ENCODE measurements at places on chromosomes 4 and X.
A peak's percentile ranks its signal among the peaks of the same experiment; 100 is the strongest.

GRCh38 chrX:110750526-110751189 lies 45.0 kb downstream of the CHRDL1 start:
- no peak for DNase-seq

- DNase-seq: no peak
Observed at GRCh38 chr4:20681271-20681670, 19.0 kb upstream of the PACRGL start.

DNA sequence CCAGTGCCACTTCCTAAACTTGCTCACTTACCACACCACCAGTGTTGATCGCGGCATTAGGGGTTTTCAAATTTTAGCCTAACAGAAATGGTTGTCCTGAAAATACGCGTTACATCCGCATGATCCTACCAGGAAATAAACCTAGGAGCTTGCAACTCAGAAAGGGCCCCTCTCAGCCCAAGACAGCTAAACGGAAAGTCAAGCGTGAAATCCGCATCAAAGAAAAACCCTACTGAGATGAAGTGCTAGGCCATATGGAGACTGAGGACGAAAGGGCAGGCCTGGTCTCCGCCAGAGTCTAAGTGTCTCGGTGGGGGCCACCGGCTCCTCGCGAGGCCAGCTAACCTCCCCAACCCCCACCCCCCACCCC lies 626 bp downstream of the YTHDC1 start:
- DNase-seq: peak; percentile 42

GRCh38 chrX:14344172-14344940 lies 185.0 kb upstream of the GLRA2 start:
- no peak for DNase-seq

GRCh38 chr4:86586626-86587380 lies 7.3 kb upstream of the PTPN13 start:
- no peak for DNase-seq

- no peak for DNase-seq
Observed at GRCh38 chrX:153948847-153949805, 4.7 kb upstream of the RENBP start.

DNA sequence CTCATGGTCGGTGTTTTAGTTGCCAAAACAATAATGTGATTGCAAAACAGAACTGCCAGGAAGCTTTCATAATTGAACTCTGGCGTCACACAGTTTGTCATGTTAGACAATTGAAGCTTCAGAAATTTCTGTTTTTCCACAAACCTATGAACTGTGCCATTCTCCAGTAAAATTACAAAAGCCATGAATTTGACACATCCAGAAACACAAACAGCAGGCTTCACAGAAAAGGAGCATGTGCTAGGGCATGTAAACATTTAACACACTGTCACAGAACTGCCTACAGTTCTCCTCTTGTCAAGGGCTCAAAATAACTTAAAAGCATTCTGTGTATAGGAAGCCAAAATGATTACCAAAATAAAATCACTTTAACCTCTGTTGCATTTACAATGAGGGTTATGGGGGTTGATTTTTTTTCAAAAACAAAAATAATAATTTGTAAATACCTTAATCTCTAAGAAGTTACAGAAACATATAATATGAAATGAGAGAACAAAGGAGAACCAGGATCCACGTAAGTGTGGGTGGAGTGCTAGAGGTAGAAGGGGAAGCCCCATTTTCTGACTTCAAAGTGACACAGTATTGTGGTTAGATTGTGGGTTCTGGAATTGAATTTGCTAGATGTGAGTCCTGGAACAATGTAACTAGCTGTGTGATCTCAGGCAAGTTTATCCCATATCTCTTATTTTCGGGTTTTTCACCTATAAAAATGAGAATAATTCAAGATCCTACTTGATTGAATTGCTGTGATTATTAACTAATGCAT lies 295.0 kb downstream of the CENPC start:
- DNase-seq: no peak

- peak; percentile 27 for DNase-seq
Observed at GRCh38 chr4:25925486-25926201, 11.6 kb downstream of the SMIM20 start.

- DNase-seq: peak; percentile 82
Observed at GRCh38 chr4:92101737-92102172, 202.0 kb upstream of the GRID2 start.

GRCh38 chr4:156472624-156473023 lies 499.0 kb downstream of the PDGFC start:
- DNase-seq: peak; percentile 24

GRCh38 chrX:8319359-8319758 lies 145.3 kb upstream of the VCX3B start:
- no peak for DNase-seq

GRCh38 chrX:17818726-17819125 lies 42.4 kb downstream of the RAI2 start:
- no peak for DNase-seq

- no peak for DNase-seq
Observed at GRCh38 chr4:17323554-17324385, 188.1 kb downstream of the QDPR start.

DNA sequence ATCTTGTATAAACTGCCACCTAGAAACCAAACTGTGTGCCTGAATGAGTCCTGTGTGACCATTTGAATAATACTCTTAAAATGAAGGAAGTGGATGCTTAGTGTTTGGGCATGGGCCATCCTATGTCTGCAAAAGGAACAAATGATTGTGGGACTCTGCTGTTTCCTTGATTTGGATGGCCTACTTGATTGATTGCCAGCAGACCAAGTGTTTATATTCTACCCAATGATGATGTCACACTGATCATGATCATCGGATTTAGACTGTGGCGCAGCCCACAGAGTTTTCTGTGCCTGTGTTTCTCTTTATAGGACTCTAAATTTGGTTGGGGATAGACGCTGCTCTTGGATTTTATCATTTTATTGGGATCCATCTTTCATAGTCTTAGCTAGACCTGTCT lies 4.4 kb downstream of the SEPTIN11 start:
- no peak for DNase-seq

DNA sequence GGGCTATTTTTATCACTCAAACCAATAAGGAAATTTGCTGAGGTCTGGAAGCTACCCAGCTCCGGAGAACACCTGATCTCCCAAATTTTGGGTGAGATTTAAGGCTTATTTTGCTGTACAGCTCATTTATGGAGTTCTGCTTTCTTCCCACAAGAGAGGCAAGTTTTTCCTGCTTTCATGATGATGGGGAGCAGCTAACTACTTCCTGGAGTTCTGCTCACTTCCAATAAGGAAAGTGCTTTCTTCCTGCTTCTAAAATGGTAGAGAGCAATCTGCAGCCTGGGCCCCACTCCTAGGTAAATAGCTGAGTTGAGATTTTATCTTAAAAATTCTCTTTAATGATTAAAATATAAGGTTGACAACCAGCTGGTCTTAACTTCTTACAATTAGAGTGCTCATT lies 606.0 kb upstream of the HTR2C start:
- DNase-seq: no peak

DNA sequence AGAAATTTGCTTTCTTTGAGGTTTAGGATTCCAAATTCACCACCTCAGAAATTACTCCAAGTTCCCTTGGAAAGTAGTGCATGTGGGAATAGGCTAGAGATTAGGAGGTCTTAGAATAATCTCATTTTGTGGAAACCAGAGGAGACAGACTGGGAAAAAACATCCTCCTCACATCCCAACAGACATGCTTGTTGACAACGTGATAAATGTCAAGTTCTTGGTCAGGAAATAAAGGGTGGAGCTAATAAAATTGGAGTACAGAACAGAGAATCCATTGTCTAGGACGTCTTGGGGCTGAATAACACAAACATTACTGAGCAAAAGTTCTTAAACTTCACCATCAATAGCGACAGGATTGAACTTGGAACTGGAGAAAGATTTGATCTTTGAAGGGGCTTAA lies 233.4 kb downstream of the PABPC4L start:
- no peak for DNase-seq

GRCh38 chr4:44221407-44221806 lies 227.2 kb downstream of the KCTD8 start:
- DNase-seq: no peak

DNA sequence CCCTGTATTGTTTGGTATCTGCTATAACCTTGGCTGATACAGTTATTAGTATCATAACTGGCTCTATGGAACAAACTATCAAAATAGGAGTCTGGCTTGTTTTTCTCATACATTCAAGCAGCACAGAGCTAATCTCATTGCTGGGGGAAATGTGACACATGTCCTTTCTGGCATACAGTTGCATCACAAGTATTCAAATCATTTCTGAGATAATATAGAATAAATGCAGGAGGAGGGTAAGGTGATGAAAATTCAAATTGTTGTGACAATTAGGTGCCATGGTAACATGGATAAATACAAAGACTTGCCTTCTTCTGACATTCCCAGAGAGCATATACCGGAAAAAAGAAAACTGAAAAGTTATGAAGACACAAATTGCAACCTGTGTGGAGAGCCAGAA lies 2706.8 kb downstream of the ARAP2 start:
- DNase-seq: no peak

GRCh38 chr4:6889736-6890324 lies 19.8 kb upstream of the TBC1D14 start:
- DNase-seq: no peak

GRCh38 chrX:136616987-136617685 lies 30.8 kb upstream of the CD40LG start:
- no peak for DNase-seq

DNA sequence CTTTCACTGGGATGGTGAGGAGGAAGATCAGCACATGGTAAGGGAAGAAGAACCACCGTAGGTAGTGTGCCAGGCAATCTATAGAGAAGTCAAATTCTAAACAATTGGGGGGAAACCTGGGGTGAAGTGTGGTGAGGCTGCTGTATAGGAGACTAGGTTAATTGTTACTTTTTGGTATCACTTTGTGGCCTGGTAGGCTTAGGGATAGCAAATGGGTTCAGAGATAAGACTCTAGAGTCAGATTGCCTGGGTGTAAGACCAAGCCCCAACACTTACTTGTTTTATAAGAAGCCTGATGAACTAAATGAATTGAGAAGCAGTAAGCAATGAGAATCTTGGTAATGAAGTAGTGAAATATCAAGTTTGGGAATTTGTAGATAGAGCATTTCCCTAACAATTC lies 8.7 kb downstream of the SMAD1 start:
- no peak for DNase-seq

DNA sequence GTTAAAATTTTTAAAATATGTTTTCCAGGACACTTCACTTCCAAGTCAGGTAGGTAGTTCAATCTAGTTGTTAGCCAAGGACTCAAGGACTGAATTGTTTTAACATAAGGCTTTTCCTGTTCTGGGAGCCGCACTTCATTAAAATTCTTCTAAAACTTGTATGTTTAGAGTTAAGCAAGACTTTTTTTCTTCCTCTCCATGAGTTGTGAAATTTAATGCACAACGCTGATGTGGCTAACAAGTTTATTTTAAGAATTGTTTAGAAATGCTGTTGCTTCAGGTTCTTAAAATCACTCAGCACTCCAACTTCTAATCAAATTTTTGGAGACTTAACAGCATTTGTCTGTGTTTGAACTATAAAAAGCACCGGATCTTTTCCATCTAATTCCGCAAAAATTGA lies 49.7 kb downstream of the XIAP start:
- peak; percentile 64 for DNase-seq

GRCh38 chr4:77880784-77881183 lies 18.2 kb downstream of the MRPL1 start:
- no peak for DNase-seq

- DNase-seq: peak; percentile 76
Observed at GRCh38 chrX:84248226-84248625, 60.2 kb upstream of the RPS6KA6 start.

DNA sequence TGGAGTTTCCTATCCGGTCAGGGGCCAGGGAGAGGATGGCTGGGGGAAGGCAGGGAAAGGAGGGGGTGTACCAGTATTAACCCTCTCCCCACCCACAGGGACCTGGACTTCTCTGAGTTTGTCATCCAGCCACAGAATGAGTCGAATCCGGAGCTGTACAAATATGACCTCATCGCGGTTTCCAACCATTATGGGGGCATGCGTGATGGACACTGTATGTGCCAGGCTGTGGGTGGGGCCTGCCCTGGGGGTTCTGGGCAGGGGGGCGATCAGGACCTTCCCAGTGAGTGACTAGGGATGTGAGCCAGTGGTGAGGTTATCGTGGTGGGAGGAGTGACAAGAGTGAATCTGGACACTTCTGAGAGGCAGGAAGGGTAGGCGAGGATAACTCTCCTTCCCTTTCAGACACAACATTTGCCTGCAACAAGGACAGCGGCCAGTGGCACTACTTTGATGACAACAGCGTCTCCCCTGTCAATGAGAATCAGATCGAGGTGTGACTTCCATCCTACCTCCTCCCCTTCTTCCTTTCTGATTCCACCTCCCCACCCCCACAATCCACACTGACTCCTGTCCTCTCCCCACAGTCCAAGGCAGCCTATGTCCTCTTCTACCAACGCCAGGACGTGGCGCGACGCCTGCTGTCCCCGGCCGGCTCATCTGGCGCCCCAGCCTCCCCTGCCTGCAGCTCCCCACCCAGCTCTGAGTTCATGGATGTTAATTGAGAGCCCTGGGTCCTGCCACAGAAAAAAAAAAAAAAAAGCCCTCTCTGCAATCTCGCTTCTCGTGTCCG lies 14.6 kb downstream of the USP11 start:
- DNase-seq: peak; percentile 73

- DNase-seq: peak; percentile 17
Observed at GRCh38 chr4:48047421-48047844, 30.9 kb downstream of the NIPAL1 start.

GRCh38 chr4:147704846-147705245 lies 20.9 kb upstream of the PRMT9 start:
- DNase-seq: no peak

- no peak for DNase-seq
Observed at GRCh38 chr4:171793723-171794122, 19.5 kb upstream of the GALNTL6 start.

GRCh38 chr4:100083289-100083688 lies 107.0 kb downstream of the DDIT4L start:
- DNase-seq: no peak

Measured in amniotic epithelial cell (primary cell).